ENCODE measurements at places on chromosomes 1 and 21.

GRCh38 chr1:115496904-115497527 lies 144.8 kb upstream of the VANGL1 start:
- no peak for DNase-seq

DNA sequence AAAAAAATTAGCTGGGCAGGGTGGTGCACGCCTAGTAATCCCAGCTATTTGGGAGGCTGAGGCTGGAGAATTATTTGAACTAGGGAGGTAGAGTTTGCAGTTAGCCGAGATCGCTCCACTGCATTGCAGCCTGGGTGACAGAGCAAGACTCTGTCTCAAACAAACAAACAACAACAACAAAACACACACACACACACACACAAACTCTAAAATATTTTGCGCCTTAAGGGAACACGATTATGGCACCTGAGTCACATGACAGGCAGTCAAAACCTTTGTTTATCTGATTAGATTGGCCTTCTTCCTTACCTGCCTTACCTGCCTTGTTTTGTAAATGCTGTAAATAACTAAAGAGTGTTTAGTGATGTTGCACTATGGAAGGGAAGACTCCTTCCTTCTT lies 20.6 kb upstream of the WNT2B start:
- DNase-seq: no peak

GRCh38 chr1:66380452-66381212 lies 153.3 kb upstream of the SGIP1 start:
- DNase-seq: no peak

DNA sequence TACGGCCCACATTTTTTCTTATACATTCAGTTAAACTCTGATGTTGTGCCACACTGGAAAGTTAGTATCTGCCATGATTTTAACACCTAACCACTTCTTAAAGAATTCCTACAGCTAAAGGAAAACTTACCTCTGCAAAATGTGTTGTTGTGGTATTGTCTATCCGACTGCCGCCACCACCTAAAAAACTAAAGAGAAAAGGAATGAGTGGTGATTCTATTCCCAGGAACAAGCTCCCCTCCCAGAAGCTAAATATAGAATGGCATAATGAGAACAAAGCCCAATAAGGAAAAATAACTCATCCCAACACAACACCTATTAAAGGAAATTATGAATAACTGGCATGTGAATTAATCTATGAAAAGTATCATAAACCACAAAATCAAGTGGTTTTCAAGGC lies 39.5 kb downstream of the RNF115 start:
- no peak for DNase-seq

DNA sequence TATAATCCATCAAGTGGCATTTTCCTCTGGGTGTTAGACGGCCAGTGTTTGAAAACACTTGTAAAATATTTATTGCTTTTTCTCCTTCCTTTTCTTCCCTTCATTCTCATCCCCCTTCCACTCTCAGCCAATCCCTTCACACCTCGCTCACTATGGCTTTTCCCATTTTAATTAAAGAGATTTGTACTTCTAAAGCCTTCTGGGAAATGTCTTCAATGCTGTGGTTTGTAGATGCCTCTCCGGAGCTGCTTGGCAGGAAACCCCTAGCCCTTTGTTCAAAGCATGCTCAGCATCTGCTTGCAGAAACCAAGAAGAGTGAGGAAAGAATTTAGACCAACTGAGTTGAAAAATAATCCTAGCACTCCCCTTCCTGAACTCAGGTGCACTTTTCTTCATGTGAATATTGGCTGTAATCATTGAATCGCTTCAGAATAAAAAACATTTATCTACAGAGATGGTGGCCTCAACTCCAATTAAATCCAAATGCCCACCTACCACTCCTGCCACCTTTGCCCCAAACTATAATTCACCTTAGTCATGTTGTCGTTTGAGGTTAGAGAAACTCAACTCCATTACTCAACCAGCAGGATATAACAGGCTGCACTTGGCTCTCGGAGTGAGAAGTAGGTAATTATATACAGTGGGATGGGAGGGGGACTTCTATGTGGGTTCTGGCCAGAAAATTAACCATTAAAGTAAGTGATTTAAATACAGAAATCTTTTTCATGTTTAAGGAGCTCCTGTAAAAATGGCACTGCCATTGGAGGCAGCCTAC lies 659.4 kb upstream of the CAMK1G start:
- DNase-seq: no peak

GRCh38 chr21:46454142-46454541 lies 4.5 kb upstream of the DIP2A start:
- DNase-seq: no peak

GRCh38 chr1:17177651-17178050 lies 27.3 kb upstream of the PADI1 start:
- no peak for DNase-seq

DNA sequence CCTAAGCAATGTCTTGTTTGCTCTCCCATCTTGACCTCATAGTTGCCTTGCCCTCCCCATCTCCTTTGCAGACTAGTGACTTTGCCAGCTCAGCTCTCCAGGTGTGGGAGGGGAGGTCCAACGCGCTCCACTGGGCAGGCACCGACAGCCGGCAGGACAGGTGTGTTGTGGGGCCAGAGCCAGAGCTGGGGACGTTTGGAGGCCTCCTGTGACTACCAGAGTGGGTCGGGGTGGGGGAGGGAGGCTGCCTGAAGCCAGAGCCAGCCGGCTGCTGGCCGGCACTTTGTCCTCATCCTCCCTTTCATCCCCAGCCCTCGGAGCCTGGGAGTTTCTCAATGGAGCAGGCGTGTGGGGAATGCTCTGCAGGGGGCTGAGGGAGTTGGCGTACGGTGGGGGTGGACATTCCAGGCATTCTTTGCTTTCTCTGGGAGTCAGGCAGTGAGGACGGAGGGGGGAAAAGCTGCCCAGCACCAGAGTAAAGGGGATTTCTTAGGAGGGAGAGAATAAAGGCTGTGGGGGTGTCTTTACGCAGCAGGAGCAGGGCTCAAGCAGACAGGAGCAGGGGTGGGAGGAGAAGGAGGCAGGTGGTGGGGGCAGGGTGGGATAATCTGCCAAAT lies 20.2 kb downstream of the NUAK2 start:
- peak; percentile 92 for DNase-seq

DNA sequence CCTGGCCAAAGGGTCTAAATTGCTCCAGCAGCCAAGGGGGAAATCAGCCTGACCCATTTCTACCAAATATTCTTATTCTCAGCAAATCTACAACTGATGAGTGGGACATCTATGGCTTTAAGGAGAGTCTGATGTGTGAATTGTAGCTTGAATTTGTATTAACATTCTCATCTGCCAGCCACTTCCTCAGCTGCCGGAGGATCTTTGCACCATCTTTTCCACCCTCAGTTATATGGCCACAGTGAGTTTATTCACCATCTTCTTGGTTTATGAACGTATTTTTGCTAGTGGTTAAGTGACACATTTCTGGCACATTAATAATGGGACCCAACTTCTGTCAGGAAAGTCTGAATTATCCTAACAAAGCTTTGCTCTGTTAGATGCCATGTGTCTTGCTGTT lies 69.6 kb downstream of the COLGALT2 start:
- DNase-seq: no peak

- no peak for DNase-seq
Measured at GRCh38 chr1:243520831-243521230, 265.0 kb downstream of the SDCCAG8 start.

GRCh38 chr1:75132242-75132811 lies 1.9 kb upstream of the LHX8 start:
- DNase-seq: no peak

DNA sequence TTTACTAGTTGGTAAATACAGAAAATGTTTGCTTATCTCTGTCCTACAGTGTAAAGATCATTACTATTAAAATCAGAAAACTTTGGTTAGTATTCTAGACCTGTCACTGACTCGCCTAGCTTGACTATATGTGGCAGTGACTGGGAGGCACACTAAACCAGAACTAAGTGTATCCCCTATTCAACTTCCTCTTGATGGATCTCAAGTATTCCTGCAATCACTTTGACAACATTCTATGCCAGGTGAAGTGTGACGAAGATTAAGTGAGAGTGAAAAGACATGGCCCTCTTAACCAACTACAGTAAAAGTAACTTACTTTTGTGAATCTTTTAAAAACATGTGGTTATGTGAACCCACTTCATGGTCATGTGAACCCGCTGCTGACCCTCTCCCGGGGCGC lies 223.0 kb upstream of the ADAMTS5 start:
- no peak for DNase-seq

DNA sequence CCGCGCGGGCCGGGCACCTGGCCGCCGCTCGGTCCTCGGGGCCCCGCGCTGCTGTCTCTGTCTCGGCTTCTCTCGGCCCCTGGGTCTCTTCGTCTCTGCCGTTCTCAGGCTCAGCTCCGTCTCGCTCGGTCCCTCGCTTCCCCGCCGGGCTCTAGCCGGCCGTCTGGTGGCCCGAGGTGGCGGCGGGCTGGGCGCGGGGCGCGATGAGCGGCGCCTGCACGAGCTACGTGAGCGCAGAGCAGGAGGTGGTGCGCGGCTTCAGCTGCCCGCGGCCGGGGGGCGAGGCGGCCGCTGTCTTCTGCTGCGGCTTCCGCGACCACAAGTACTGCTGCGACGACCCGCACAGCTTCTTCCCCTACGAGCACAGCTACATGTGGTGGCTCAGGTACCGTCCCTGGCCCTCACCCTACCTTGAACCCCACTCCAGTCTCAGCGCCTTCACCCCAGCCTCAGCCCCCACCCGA lies 355 bp downstream of the SHISAL2A start:
- no peak for DNase-seq

- no peak for DNase-seq
Measured at GRCh38 chr1:209046935-209047334, 536.6 kb upstream of the CAMK1G start.
